ENCODE measurements at places on chromosomes 4 and X.

- no peak for DNase-seq
Observed at GRCh38 chr4:133385161-133385954, 236.3 kb downstream of the PCDH10 start.

GRCh38 chr4:2537011-2537830 is 774 bp downstream of the FAM193A start:
- peak; percentile 81 for DNase-seq

DNA sequence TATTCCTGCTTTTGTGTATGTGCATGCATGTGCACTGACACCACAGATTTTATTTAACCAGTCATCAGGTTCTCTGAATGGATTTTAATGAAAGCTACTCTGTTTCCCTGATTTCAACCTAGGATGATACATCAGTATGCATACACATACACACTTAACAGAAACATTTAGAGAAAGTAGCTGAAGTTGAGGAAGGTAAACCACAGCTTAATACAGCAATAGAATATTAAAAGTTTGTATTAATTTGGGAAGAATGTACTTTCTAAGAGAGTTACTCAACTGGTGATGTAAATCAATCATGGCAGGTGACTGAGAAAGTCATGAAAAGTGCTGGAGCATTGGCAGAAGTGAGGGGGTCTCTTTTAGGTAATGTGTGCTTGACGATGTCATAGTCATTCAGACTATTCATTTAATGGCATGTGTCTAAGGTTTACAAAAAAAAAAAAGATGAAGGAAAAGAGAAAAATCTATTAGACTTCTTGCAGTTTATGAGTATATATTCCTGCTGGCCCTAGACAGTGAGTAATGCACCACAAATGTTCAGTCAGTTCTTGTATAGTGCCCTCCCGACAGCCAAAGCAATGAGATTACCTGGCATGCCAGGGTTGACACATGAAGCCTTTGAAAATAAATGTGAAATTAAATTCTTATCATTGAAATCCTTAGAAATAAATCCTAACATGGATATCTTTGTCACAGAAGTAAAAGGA is 187.6 kb downstream of the RAPGEF2 start:
- no peak for DNase-seq

- DNase-seq: peak; percentile 96
Observed at GRCh38 chr4:158209825-158210807, at the start of gene TMEM144. Gene TMEM144 (plus strand): TSS chr4:158210486. CDS start chr4:158212668, 2,182 bp downstream.

DNA sequence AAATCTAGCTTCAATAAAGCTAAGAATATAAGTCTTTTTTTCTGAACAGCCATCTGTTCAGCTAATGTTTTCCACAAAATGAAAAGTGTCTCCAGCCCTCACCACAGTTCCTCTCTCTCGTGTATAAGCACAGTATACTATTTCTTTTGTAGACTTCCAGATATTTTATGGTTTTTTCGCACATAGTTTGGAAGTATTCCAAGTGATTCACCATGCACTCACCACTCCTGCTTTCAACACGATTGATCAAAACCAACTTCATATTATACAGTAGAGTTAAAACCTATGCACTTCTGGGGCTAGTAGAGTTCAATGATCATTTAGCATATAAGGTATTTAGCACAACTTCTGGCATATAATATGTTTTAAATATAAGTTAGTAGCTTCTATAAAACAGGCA is 105.8 kb upstream of the DCAF12L1 start:
- DNase-seq: no peak

GRCh38 chr4:165207016-165207430 is 338 bp upstream of the KLHL2 start:
- no peak for DNase-seq

- no peak for DNase-seq
Observed at GRCh38 chrX:122546269-122546668, 637.8 kb upstream of the GRIA3 start.

DNA sequence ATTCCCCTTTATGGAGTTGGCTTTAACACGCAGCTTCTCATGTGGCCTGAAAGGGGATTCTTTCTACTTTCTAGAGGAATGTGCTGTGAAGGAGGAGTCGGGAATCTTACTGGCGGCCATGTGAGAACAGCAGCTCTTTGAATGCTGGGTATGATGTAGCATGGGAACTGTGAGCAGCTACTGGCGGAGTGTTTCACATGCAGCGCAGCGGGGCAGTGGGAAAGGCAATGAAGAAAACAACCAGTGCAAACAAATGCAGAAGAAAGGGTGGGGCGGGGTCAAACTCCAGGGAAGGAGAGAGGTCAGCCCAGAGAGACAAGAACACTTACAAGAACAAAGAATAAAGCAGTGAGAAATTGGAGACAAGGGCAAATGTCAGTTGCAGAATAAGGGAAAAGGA is 363.8 kb upstream of the FTHL17 start:
- peak; percentile 48 for DNase-seq

DNA sequence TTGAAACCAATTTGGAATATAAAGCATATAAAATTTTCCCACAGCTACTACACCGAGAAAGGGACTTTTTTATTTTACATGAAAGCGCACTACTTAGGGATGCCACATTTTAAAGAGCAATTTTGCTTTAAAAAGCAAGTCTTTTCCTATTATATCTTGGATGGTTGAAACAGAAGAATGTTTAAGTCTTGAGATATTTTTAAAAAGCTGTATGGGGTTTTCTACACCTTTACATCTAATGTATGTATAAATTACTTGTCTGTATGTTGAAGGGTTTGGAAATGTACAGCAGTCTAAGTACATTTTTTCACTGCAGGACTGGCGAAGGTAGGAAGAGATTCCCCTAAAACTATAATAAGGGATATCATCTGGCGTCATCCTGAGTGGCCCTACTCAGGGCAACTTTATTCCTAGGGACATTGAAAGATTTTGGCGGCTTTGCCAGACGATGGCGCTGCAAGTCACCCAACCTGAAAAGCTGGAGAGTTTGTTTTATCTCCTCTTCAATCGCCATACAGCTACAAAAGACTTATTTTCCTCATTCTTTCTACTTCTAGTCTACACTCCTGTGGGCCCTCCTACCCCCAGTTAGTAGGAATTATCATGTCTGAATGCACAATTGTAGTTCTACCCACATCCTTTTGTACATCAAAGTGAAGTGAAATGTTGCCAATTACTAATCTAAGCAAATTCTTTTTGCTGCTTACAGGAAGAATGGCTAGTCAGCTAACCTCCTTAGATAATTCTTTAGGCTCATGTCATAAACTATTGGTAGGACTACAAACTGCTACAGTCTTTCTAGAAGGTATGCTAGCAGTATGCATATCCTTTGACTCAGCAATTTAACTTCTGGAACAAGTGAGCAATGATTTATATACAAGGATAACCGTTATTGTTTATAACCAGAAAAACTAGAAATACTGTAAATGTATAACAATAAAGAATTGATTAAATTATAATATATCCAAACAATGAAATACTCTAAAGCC is 782 bp upstream of the NEK1 start:
- DNase-seq: peak; percentile 69

DNA sequence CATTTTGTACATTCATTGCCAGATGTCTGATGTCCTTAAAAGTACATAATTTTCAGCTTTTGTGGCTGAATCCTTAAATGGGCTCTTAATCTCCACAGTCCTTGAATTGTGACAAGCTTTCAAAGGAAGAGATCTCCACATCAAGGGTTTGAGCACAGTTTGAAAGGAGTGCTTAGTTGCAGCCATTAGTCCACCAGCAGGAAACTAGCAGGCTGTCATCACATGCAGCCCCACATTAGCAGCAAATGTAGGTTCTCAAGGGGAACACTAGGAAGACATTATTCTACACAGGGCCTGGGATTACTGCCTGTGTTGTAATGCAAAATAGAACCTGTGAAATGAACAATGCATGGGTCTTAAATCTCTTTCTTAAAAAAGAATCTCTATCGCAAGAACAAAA is 173.2 kb downstream of the CBLL2 start:
- DNase-seq: no peak

GRCh38 chr4:149999485-150000074 is 78.7 kb upstream of the DCLK2 start:
- no peak for DNase-seq

DNA sequence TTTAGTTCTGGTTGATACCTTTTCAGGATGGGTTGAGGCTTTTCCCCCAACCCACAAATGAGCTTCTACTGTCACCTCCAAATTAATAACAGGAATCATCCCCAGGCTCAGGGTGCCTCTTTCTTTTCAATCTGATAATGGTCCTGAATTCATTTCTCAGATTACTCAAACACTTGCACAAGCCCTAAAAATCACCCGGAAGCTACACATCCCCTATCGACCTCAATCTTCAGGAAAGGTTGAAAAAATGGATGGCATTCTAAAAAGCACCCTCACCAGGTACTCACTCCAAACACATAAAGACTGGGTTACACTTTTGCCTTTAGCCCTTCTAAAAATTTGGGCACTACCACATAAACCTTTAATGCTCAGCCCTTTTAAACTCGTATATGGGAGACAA is 79.9 kb downstream of the COQ2 start:
- DNase-seq: no peak

- no peak for DNase-seq
Observed at GRCh38 chr4:151934766-151935165, 174.0 kb upstream of the GATB start.

- DNase-seq: no peak
Observed at GRCh38 chr4:142840516-142841123, 5.5 kb downstream of the INPP4B start.

GRCh38 chr4:23171976-23172375 is 479.2 kb downstream of the GBA3 start:
- no peak for DNase-seq

DNA sequence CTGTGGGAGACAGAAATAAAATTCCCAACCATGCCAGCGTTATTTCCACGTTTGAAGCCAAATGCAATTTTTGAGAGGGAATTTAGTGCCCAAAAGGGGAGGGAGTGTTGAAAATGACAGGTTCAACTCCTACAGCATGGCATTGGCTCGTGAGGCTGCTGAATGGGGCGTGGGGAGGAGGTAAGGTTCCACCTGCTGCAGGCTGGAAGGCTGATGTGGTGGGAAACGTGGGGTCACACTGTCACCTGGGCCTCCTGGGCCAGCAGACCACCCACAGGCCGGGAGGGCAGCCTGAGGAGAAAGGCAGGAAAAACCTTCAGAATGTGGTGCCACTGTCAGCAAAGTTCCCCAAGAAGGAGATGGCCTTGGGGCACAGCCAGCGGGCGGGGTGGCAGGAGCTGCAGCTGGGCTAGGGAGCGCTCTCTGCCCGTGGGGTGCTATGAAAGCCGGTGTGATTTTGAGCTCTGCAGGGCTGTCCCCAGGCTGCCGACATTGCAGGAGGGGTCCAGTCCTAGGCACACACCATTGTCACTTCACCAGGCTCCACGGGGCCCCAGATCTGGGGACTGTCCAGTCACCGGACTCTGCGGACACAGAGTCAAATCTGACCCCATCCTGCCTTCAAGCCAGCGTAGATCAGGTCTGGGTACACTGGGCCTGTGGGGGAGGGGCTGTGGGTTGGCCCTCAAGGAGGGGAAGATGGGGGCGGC is 19.6 kb downstream of the MSANTD1 start:
- no peak for DNase-seq

- no peak for DNase-seq
Observed at GRCh38 chr4:95355021-95355420, 193.8 kb downstream of the UNC5C start.

- DNase-seq: no peak
Observed at GRCh38 chrX:118536687-118537461, 41.3 kb downstream of the DOCK11 start.

DNA sequence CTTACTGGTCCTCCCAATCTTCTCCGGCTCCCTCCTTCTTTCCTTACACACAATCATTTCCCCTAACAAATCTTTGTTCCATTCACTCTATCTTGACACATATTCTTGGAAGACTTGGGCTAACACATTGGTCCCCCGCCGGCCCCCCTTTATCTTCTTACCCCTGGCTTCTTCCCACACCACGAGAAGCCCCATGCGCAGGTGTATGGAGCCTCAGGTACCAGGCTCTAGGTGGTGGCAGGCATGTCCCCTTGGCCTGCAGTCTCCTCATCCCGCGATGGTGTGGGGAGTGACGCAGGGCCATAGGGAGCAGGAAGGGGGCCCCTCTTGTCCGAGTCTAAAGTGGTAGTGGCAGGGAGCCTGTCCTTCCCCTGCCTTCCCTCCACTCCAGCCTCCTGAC is 49.9 kb downstream of the DIPK2B start:
- no peak for DNase-seq

DNA sequence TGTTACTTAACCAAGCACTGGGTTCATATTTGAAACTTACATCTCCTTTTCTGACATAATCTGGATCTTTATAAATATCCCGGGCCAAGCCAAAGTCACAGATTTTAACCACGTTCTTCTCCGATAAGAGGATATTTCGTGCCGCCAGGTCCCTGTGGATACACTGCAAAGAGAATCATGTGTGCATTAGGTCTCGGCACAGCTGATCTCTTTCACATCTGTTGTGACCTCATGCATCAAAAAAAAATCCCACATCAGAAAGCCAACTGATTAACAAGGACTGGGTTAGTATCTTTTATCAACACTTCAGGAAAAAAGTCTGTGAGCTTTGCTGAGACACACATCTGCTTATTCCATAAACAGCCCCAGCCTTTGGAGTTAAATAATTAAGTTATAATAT is 35.5 kb downstream of the KDR start:
- DNase-seq: peak; percentile 49

- peak; percentile 50 for DNase-seq
Observed at GRCh38 chrX:13167481-13168231, 123.2 kb upstream of the FAM9C start.

- DNase-seq: no peak
Observed at GRCh38 chrX:25013632-25014365, 2.0 kb downstream of the ARX start.

DNA sequence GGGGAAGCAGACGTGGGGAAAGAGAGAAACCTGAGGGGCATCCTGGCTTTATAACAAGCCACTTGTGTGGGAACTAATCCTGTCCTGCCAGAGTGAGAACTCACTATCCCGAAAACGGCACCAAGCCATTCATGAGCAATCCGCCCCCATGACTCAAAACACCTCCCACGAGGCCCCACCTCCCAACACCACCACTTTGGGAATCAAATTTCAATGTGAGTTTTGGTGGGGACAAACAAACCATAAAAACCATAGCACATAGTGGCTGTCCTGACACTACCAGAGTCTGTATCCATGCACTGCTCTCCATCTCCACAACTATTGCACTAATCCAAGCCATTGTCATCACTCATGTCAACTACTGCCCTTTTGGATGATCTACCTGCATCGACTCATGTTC is 28.5 kb upstream of the SEPTIN6 start:
- no peak for DNase-seq

- DNase-seq: no peak
Observed at GRCh38 chrX:14083783-14084182, 54.1 kb upstream of the GEMIN8 start.

GRCh38 chr4:63155561-63155960 is 1253.7 kb downstream of the TECRL start:
- no peak for DNase-seq

GRCh38 chr4:51932261-51932660 is 87.9 kb downstream of the LRRC66 start:
- no peak for DNase-seq

DNA sequence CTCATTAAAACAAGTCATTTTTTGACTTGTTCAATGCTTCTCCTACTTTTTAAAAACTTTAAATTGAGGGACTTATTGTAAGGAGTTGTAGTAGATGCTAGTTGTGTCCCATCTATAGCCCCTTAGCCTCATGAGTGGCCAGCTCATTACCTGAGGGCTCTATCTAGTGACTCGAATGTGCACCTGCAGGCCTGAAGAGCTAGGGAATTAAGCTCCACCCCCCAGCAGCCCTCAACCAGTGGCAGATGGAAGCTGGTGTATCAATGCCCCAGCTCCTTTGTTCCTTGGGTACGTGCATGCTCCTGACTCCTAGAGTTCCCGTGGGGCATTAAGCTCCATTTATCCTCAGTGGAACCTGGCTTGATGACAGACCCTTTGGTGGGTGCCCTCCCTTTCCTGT is 146.7 kb upstream of the FAM9B start:
- DNase-seq: no peak

Data from right cardiac atrium (tissue), 5 donors.